ENCODE measurements at places on chromosomes 3 and 15.
A peak's percentile ranks its signal among the peaks of the same experiment; 100 is the strongest.

GRCh38 chr3:77456906-77457305 lies 417.0 kb downstream of the ROBO2 start:
- no peak for DNase-seq

GRCh38 chr3:117696851-117697407 lies 987.4 kb downstream of the TUSC7 start:
- no peak for DNase-seq

GRCh38 chr15:61393949-61394348 lies 164.8 kb upstream of the RORA start:
- DNase-seq = no peak

DNA sequence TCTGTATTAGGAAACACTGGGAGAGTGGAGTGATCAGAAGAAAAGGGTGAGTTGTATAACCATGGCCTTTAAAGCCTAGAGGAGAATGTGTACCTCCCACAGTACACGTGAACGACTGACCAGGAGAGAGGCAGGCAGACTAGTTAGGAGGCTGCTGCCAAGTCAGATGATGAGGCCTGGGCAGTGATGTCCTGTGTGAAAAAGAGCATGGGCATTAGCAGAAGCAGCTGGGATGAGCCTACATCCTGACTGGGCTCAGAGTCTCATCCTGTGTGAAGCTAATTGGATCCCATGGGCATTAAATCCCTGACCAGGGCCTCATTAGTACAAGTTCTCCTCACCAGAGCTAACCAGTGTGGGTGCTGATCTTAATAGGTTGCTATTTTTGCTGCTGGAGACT lies 89.1 kb upstream of the SLC2A2 start:
- no peak for DNase-seq

GRCh38 chr15:48145923-48146322 lies 25.1 kb downstream of the SLC24A5 start:
- DNase-seq = no peak

- DNase-seq = no peak
Observed at GRCh38 chr3:162632672-162633071, 1136.1 kb downstream of the OTOL1 start.

GRCh38 chr3:122665881-122666280 lies 14.8 kb upstream of the PARP14 start:
- DNase-seq = no peak

- no peak for DNase-seq
Observed at GRCh38 chr3:46943237-46944187, 33.0 kb downstream of the CCDC12 start.

- DNase-seq = no peak
Observed at GRCh38 chr3:127888564-127889107, 26.4 kb upstream of the KBTBD12 start.

GRCh38 chr3:98770261-98771039 lies 7.3 kb downstream of the ST3GAL6 start:
- DNase-seq = no peak

DNA sequence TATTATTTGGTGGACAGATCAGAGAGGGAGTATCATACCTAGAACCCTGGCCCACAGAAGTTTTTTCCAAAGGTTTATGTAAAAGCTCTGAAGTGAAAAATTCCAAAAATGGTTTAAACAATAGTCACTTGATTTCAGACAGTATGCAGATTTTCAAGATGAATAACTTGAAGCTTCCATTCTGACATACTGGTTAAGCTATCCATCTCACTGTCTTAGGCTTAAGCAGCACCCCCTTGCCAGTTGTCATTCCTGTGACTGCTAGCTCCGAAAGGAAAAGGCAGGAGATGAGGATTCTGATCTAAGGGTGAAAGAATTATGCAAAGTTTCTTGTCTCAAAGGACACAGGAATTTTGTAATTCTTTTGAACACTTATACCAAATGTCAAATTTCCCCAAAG lies 337.5 kb upstream of the THBS1 start:
- peak; percentile 81 for DNase-seq

DNA sequence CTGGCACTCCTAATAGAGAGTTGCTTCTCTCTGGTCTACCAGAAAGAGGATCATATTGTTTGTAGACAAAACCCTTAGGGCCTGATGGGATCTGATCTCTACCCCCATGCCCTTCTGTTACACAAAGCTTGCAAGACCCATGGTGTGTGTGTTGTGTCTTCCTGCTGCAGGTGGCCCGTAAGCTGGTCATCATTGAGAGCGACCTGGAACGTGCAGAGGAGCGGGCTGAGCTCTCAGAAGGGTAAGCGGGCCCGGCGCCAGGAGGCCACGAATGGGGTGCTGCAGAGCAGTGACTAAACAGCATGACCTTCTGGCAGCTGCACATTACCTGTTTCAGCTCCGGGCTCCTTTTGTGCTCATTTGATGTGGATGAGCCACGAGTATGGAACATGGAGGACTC lies 18.2 kb downstream of the TPM1 start:
- DNase-seq = peak; percentile 18

GRCh38 chr3:119347036-119347435 lies 52.9 kb downstream of the ARHGAP31 start:
- no peak for DNase-seq

DNA sequence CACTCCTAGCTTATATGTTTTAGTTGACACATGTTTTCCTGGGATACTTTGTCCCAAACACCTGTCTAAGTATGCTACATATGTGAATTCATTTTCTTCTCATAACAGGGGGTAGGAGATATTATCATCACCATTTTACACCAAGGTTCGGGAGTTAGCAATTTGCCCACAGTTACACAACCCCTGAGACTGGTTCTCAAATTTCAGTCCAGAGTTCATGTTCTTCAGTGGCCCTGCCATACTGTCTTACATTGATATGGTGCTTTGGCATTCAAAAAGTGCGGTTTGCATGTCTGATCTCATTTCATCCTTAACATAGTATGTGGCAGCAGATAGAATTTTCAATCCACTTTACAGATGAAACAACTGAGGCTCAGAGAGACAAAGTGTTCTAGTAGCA lies 38.4 kb downstream of the ROBO2 start:
- no peak for DNase-seq

GRCh38 chr3:18562364-18563154 lies 137.4 kb upstream of the SATB1 start:
- DNase-seq = no peak

DNA sequence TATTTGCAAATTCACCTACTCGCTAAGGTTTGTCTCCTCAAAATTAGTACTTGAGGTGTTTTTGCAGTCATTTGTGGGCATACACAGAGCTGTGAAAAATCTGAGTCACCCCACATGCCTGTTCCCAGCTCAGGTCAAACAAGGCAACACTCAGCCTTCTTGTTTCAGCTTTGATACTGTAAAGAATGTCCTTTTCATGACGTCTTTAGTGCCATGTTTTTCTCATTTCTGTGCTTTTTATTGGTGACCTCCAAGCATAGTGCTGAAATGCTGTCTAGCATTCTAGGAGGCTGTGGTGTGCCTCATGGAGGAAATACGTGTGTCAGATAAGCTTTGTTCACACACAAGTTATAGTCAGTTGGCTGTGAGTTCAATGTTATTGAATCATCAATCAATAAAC lies 8.8 kb downstream of the CAPN3 start:
- DNase-seq = no peak

DNA sequence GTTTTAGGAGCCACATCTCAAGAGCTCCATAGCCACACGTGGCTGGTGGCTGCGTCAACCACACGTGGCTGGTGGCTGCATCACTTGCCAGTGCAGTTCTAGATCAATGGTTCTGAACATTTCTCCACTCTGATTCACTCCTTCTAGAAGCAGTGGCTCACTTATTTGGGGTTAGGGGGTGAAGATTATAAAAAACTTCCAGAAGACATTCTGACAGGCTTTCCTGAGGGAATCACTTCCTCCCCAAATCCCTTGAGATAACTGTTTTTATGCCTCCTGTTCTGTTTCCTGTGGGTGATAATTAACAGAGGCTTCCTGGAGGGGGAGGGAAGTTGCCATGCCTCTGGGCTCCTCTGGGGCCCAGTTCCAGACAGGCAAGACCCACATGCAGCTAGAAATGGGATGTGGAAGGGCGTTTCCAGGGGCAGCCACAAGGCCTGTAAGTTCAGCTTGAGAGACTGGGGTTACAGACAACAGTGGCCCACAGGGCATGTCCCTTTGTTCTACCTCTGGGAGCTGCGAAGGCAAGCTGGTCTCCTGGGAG lies 23.6 kb downstream of the HEG1 start:
- DNase-seq = peak; percentile 41

- no peak for DNase-seq
Observed at GRCh38 chr3:69299344-69299743, 86.5 kb downstream of the FRMD4B start.

DNA sequence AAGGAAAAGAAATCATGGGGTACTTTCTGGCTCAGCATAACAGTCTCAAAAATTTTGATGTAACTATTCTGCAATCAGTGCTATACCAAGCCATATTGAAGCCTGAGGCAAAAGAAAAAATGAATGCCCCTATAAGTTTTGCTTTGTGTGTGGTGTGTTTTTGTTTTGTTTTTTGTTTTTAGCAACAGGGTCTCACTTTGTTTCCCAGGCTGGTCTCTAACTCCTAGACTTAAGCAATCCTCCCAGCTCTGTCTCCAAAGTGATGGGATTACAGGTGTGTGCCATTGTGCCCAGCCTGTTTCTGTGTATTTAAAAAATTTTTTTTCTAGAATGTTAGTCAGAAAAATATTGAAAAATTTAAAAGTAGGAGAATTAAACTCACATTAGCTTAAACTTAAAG lies 93.2 kb downstream of the ZNF280D start:
- DNase-seq = no peak

GRCh38 chr15:78628227-78628626 lies 7.4 kb upstream of the CHRNA3 start:
- no peak for DNase-seq

DNA sequence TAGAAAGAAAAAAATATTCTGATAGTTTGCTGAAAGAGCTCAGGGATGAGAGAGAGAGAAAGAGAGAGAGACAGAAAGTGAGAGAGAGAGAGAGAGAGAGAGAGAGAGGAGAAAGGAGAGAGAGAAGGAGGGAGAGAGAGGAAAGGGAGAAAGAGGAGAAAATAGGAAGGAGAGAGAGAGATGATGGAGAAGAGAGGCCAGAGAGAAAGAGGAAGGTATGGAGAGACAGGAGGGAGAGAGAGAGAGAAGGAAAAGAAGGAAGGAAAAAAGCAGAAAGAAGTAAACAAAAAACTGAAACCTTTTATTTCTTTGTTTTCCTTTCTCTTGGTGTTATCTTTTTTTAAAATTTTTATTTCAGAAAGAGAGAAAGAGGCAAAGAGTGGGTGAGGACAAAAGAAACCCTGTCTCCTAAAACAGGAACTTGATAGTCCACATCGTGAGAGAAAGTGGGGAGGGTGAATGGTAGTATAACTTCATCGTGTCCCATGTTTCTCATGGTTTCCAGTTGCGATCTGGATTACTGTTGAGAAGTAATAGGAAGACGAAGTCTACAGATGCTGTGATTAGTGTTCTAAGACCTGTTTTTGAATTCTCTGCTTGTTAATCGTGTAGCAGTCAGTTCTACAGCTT lies 279.7 kb downstream of the LPP start:
- no peak for DNase-seq

DNA sequence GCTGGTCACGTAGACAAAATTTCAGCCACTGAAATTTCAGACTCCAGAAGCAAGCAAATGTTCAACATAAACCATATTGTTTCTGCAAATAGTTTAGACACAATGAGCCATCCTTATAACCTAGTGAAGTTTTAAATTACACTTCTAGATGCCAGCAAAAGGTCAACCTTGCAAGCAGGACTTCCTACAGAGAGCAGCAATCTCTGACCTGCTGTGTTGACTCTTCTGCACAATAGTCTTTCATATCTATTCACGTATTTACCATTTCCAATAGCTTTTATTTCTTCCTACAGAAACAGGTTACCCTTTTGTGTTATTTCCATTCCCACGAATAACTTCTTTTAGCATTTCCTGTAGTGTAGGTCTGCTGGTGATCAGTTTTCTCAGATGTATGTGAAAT lies 10.6 kb downstream of the LMLN start:
- no peak for DNase-seq

DNA sequence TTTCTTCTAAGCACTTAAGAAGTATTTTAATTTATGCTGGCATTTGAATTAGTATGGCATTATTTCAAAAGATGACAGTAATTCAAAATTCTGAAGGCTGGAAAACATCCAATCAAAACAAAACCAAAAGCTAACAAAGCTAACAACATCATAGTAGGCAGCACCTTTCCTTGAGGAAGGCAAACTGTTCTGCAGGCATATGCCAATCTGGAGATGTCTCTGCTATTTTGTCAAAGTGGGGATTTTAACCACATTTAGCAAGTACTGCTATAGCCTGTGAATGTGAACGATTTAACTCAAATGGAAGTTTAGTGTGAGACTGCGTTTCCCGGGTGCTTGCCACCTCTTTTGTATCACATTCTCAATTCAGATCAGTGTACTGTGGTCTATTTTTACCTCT lies 16.7 kb upstream of the GABRA5 start:
- no peak for DNase-seq

DNA sequence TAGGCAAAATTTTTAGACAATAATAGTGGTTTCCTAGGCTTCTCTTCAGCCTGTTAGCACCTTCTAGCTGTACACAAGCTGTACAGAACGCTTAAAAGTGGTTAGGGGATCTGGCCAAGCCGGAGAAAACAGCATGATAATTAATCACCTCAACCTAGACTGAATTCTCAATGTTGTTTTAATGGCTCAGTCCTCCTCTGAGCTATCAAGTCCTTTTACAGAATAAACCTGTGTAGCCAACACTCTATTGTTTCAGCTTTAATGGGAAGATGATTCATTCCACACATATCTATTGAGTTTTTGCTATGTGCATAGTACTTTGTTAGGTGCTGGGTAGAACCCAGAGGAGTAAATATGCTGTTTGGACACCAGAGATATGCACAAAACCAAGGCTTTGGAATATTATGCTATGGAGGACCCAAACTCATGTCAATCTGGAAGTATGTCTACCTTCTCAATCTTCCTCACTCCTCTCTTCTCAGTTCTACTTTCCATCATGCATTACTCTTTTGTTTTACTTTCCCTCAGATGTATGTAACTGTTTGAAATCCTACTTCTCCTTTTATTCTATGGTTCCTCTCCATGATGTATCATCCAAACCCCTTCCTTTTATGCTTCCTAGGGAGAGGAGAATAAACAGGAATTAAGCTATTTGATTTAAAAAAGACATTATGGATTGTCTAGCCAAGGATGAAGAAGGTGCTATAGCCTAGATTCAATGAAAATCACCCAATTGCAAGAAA lies 27.6 kb upstream of the UBE2E2 start:
- no peak for DNase-seq

- DNase-seq = peak; percentile 30
Observed at GRCh38 chr3:71461749-71462483, 121.6 kb downstream of the FOXP1 start.

- no peak for DNase-seq
Observed at GRCh38 chr3:184373422-184373821, 4.6 kb downstream of the THPO start.

GRCh38 chr3:56612146-56612545 lies 55.2 kb downstream of the CCDC66 start:
- no peak for DNase-seq
